Stimulated activated CD8-positive, alpha-beta memory T cell treated with anti-CD3 and anti-CD28 coated beads, Interleukin-12 subunit alpha, Interleukin-12 subunit beta, amount 100 ng/mL, for 4 hours (primary cell): ENCODE measurements at places on chromosomes 12 and 14.

DNA sequence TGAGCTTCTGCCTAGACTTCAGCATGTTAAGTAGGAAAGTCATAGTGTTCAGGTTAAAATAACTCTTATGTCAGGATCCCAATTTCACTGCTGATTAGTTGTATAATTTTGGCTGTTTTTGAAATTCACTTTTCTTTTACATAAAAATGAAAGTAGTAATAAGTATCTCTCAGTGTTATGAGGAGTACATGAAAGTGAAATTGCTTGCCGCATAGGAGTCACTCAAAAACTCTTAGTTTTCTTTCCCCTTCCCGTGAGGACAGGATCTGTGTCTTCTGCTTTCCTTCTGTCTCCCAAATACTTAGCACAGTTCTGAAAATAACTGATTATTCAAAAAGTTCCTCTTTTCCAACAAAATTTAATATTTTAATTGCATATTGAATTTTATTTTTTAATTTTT lies 100.5 kb downstream of the SLC38A4 start:
- DNase-seq: no peak

GRCh38 chr14:64746298-64747250 lies 42.4 kb downstream of the PLEKHG3 start:
- DNase-seq: no peak

GRCh38 chr12:55974308-55974730 lies 441 bp downstream of the RAB5B start:
- DNase-seq: no peak

- DNase-seq: no peak
Measured at GRCh38 chr12:77745624-77746023, 85.1 kb upstream of the NAV3 start.

DNA sequence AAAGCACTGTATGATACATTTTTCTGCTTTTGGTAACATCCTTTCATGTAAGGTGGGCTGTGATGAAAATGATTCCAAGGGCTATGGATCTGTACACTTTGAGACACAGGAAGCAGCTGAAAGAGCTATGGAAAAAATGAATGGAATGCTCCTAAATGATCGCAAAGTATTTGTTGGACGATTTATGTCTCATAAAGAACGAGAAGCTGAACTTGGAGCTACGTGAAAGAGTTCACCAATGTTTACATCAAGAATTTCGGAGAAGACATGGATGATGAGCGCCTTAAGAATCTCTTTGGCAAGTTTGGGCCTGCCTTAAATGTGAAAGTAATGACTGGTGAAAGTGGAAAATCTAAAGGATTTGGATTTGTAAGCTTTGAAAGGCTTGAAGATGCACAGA lies 22.1 kb upstream of the SRGAP1 start:
- DNase-seq: no peak
